ENCODE measurements at places on chromosomes 1 and 21.

DNA sequence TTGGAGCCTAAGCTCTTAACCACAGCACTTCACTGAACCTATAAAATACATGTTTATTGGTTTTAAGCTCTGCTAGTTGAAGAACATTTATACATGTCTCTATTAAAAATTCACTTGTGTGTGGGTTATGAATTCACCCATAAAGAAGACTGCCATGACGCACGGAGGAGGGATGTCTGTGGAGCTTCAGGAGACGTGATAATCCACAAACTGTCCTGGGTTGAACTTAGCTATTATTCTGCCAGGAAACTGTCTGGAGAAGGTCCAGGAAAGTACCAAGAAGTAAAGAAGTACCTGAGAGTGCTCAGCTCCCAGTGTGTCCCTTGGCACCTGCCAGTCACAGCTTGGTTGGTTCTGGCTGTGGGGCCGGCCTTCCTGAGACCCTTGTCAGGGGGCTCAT, 56.3 kb downstream of the DDR2 start:
- DNase-seq, result no peak

GRCh38 chr1:90394247-90394646, 322.9 kb downstream of the BARHL2 start:
- DNase-seq, result no peak

- DNase-seq, result no peak
These were observed 1.0 kb downstream of the HPCAL4 start for GRCh38 chr1:39690225-39690624.

- no peak for DNase-seq
These were observed 4.2 kb upstream of the PTPN22 start for GRCh38 chr1:113875714-113876113.

GRCh38 chr1:236247286-236247685, 34.5 kb downstream of the ERO1B start:
- no peak for DNase-seq

DNA sequence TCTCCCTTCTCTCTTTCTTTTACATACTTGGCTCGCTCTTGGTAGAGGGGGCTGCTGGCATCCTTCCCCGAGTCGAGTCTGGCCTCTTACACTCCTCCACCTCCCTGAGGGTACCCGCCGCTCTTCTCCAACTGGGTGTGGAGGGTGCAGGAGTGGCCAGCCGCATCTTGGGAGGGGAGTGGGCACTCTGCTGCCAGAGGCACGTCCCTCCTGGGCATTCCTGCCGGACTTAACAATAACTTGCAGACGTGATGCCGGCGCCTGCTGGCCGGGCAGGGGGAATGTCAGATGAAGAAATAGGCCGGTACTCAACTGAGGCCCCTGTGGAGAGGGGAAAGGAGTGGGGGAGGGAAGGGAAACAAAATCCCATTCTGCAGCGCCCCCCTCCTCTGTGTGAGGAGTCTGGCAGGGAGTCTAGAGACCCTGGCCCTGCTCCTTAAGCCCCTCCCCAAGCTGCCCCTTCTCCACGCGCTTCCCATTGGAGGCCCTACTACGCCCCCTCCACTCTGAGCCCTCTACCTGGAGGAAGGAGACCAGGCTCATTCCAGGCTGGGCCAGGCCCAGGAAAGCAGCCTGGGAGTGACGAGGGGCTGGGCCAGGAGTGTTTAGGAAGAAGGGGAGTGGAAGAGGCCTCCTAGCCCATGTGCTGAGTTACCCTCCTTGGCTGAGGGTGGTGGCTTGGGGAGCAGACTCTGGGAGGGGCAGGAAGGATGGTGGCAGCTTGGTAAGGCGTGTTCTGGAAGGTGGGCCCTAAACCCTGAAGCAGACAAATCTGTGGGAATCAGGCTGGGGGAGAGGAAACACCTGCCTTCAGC, 1.8 kb downstream of the ATP2B4 start:
- DNase-seq, result peak; percentile 56

GRCh38 chr1:169517558-169518186, 31.9 kb upstream of the SLC19A2 start:
- DNase-seq, result no peak

DNA sequence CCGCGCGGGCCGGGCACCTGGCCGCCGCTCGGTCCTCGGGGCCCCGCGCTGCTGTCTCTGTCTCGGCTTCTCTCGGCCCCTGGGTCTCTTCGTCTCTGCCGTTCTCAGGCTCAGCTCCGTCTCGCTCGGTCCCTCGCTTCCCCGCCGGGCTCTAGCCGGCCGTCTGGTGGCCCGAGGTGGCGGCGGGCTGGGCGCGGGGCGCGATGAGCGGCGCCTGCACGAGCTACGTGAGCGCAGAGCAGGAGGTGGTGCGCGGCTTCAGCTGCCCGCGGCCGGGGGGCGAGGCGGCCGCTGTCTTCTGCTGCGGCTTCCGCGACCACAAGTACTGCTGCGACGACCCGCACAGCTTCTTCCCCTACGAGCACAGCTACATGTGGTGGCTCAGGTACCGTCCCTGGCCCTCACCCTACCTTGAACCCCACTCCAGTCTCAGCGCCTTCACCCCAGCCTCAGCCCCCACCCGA, 355 bp downstream of the SHISAL2A start:
- no peak for DNase-seq

GRCh38 chr1:160084771-160085321, 3.5 kb downstream of the KCNJ9 start:
- no peak for DNase-seq

GRCh38 chr1:222251847-222252246, 296.1 kb downstream of the HHIPL2 start:
- DNase-seq, result no peak

- DNase-seq, result no peak
These were observed at the start of gene MARK1 for GRCh38 chr1:220527908-220528678. Gene MARK1, plus strand, starts transcription at chr1:220528136. Its CDS starts 687 bp downstream, at chr1:220528823.

- DNase-seq, result no peak
These were observed 226.4 kb downstream of the GREM2 start for GRCh38 chr1:240385551-240385950.

DNA sequence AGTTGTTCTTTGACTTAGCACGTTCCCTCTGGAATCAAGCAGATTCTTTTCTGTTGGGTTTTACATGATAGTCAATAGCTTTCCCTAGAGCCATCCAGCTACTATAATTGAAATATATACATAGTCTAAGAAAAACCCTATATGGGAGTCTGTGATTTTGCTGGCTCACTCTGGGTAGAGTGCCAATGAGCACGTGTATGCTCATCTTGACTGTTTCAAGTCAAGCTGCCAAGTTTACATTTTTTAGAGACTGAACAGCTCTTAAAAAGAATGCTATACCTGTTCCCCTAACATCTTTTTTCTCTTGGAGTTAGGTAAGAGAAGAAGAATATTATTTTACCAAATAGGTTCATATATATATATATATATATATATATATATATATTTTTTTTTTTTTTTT, 182.8 kb upstream of the NRIP1 start:
- DNase-seq, result no peak

- DNase-seq, result no peak
These were observed 91.4 kb downstream of the LYPLAL1 start for GRCh38 chr1:219265026-219265515.

DNA sequence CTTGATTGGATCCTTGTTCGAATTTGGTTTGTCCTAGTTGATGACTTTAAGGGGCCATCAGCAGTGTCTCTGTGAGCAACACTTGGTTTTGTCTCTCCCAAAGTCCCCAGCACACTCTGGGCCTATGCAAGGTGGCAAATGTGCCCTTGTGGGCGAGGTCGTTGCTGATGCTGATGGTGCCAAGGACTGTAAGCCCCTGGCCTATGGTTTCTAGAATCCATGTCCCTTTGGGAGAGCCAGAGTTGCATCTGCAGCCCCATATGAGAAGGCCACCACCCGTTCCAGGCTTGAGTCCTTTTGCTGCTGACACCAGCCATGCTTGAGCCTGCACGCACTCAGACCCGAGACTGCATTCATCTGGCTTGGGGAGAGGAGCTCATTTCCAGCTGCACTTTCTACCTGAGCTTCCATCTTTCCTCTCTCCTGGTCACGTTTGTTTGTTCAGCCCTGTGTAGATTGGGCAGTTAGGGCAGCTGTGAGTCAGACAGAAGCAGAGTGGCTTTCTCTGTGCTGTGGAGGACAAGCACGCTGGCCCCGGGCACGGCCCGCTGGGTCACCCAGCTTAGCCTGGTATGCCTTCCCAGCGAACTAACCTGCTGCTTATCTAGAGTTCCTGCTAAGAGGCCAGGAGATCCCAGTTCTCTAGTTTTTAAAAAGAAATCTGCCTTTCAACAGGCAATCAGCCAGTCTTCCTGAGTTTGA, 52.1 kb upstream of the CSF3R start:
- DNase-seq, result no peak

GRCh38 chr21:14528815-14529214, 17.3 kb downstream of the SAMSN1 start:
- no peak for DNase-seq

DNA sequence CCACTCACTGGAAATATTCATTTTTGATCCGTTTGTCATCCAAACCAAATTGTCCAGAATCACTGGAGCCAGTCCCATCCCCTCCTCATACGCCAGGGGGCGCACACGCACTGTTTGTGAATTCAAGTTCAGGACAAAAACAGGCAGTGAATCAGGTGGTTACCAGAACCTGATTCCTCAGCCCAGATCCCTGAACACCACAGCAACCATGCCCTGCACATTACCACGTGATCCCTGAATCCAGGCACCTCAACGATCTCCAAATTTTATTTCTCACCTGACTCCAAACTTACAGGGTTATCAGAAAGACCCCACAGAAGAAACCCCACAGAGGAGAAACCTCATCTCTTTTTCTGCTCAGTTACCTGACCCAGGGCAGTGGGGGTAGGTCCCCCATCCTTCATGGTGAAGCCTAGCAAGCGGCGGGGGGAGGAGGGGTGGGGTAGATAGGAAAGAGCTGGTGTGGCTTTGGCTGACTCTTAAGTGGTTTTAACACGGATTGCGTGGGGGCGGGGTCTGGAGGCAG, 1.4 kb upstream of the PTPRF start:
- DNase-seq, result peak; percentile 75

DNA sequence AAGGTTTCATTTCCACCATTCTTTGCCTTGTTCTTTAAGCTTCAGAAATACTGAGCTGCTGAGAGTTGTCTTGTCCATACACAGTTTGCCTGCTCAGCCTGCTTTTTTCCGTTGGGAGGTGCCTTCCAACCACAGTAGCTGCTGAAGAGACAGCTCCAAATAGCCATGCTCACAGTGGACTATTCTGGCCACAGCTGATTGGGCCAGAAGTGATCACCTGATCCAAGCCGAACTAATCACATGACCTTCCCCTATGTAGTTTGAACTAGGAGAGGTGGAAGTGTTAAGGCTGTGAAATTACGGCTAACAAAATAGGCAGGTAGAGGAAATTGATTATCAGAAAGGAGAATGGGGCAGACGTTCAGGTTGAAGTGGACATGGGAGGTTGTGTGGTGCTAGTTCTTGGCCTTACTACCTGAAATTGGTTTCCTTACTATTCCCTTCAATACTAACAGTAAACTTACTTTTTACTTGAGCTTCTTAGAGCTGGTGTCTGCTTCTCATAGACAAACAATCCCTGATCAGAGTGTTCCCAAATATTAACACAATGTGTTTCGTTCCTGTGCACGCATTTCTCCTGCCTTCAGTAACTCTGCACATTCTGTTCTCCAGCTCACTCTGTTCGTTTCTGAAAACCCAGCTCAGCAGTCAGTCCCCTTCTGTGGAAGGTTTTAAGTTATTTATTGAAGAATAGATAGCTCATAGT, 136.1 kb downstream of the RWDD3 start:
- DNase-seq, result no peak

- DNase-seq, result no peak
These were observed 58.4 kb downstream of the S1PR1 start for GRCh38 chr1:101295209-101295608.

DNA sequence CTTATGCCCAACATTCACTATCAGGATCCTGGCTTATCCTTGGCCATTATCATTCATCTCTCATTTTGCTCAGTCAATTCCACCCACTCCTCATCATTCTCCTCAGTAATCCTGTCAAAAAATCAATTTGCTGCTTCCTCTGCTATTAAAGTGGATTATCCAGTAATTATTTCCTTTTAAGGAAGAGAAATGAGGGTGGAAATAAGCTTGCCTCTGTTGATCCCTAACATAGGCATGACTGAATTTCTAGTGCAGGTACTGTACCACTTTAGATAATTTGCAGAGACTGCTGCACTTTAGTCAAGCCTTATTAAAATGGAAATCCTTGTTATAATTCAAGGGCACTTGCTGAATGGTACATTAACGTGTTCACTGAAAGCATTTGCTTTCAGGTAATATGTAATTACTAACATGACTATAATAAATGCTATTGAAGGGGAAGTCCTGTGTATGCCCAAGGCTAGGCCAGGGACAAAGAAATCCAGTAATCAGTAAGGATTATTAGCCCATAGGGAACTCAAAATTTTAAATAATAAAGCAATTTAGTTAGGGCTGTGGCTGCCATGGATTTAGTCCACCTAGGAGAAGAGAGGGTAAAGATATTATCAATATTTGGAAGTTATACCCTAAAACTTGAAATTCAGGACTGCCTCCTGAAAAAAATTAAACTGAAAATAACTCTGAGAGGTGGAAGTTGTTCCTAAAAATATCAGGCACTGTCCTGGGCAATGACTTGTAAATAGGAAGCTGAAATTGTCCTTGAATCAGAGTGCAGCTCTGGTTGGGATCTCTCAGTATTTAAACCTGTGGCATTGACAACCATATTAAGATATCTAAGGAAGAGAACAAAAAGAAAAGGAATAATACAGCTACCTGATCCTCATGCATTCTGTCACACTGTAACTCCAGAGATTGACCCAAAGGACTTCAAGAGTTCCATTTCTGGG, 43.4 kb downstream of the RGS2 start:
- no peak for DNase-seq

- no peak for DNase-seq
These were observed 1.0 kb downstream of the ARID1A start for GRCh38 chr1:26696654-26697430.

- peak; percentile 15 for DNase-seq
These were observed 150.1 kb downstream of the PLXNA2 start for GRCh38 chr1:208093754-208094719.

DNA sequence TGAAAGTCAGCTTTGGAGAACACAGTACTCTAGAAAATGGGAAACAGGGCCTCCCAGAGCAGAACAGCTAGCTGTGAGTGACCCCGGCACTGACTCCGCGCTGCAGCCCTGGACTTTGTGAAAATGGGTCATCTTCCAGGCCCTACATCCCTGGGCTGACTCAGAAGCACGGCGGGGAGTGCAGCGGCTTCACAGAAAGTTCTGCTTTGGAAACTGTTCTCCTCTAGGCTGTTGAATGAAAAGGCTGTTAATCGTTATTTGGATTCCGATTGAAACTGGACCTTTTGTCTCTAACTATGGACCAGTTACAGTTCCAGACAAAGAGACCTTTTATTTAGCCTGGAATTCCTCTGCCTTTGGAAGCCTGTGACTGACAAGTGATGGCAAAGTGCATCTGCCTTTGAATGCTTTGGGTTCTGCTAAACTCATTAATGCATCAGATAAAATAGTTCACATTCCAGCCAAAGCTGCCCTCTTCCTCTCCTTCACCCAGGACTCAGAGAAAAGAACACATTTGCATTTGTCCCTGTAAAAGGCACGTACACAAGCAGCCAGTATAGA, 144.9 kb upstream of the HOOK1 start:
- DNase-seq, result no peak

GRCh38 chr21:32096411-32096810, 182.4 kb downstream of the MIS18A start:
- DNase-seq, result no peak

All from HCEC 1CT (cell line).